ENCODE measurements at places on chromosomes 16 and 17.

- DNase-seq = no peak
Observed at GRCh38 chr17:4475001-4475400, 23.7 kb upstream of the SPNS2 start.

DNA sequence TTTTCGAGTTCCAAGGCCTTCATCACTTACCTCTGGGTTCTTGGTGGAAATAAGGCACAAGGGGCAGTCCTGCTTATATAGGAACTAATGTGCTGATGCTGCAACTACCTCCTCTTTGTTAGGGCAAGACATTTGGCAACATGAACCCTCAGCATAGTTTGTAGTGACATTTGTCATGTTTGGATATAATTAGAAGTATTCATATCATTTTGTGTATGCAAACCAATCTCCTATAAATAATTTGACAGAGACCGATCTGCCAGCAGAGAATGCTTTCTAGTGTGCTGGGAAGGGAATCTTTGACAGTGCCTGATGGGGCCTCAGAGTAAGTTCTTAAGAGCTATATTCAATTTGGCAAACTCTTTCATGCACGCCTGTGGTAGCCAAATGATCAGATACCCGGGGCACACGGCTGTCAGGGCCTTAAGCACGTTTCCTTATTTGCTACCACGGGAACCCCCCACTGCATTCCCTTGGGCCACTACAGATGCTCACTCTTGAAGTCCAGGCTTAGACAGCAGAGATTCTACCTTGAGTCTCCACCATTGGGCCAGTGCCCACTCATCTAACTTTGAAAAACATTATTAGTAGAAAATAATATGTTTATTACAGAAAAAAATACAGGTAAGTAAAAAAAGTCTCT, at the start of gene MYH8:
TSS of gene MYH8 (minus strand) at position 51 of the 643 bp plus-strand sequence. CDS start 1,723 bp downstream, outside the sequence.
- no peak for DNase-seq

DNA sequence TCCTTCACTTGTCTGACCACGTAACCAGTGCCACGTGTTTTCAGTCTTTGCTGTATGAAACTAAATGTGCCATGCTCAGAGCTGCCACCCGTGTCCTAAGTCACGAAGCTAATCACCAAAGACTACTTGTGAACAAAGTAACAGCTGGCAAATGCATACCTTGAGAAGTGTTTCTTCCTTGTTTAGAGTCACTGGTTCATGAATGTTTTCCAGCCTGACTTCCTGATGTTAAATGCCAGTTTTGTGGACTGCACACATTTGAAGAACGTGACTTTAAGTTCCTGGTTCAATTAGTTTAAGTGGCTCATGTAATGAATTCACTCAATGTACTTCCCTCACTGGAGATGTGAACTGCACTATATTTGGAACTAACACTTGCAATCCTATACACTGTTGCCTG, 19.9 kb upstream of the KPNB1 start:
- DNase-seq = no peak

GRCh38 chr16:11379420-11379819, 34.2 kb downstream of the RMI2 start:
- no peak for DNase-seq

DNA sequence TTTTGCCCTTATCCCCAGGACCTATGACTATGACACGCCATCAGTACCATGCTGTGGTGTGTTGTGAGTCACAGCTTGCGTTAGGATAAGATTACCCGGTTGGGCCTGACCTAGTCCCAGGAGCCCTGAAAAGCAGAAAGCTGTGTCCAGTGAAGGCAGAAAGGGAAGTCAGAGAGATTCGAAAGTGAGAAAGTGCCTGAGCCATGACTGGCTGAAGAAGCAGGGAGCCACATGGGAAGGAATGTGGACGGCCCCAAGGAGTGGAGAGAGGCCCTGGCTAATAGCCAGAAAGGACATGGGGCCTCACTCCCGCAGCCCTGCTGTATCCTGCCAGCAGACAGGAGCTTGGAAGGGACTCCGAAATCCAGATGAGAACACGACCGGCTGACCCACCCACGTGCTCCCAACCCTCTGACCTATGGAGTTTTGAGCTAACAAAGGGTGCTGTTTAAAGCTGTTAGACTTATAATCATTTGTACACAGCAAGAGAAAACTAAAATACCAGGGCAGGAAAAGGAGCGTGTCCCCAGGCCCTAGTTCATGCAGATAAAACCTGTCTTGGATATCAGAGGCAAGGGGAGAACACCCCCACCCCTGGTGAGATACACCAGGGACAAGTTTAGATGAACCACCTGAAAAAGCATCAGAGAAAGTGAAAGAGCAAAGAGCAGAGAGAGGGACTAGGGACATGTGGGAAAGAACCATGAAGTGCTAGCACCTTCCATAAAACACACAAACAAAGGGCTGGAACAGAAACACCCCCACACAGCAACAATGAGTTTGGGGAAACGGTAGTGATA, 115.3 kb downstream of the SLC39A11 start:
- peak; percentile 95 for DNase-seq

DNA sequence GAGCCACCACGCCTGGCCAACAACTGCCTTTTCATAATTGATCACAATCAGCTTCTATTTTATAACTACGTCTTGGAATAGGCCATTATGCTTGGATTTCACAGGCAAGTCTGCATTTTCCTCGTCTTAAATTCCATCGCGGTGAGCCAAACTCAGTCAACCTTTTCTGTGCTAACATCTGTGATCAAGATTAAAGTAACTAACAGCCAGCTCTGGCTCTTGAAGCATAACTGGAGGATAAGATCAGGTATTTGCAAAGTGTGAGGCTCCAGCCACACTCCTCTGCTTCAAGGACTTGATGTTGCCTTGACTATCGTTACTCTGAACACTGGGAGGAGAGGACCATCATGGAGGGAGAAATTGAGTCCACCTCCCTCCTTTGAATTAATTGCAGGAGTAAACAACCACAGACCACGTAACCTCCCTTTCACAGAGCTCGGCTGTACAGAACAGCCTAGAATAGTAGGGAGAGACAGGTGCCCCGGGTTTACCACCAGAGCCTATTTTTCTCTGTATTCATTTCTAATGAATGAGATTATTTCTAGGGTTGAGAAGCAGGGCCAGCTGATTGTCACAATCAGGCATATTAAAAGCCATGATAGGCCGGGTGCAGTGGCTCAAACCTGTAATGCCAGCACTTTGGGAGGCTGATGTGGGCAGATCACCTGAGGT, 143.0 kb downstream of the XYLT1 start:
- no peak for DNase-seq

- DNase-seq = peak; percentile 32
Observed at GRCh38 chr17:4566785-4567184, 6.4 kb upstream of the GGT6 start.

GRCh38 chr17:19331543-19332245, 30.8 kb downstream of the B9D1 start:
- DNase-seq = no peak

DNA sequence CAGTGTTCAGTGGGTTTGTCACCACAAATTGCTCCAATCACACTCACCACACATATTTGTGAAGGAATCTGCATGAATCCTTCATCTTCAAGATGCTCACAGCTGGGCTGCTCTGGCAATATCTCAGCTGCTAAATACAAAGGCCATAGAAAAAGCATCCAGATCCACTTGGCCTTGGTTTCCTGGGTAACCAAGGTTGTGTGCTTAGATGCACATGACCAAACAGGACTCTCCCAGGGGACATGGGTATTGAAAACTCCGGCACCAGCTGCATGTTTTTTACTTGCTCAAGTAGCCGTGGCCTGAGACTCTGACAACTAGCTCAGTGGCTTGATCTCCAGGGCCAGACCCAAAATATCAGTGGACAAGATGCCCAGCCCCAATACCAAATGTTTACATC, 131.3 kb downstream of the CBLN1 start:
- no peak for DNase-seq

GRCh38 chr16:77967054-77967904, 55.1 kb upstream of the CLEC3A start:
- no peak for DNase-seq

DNA sequence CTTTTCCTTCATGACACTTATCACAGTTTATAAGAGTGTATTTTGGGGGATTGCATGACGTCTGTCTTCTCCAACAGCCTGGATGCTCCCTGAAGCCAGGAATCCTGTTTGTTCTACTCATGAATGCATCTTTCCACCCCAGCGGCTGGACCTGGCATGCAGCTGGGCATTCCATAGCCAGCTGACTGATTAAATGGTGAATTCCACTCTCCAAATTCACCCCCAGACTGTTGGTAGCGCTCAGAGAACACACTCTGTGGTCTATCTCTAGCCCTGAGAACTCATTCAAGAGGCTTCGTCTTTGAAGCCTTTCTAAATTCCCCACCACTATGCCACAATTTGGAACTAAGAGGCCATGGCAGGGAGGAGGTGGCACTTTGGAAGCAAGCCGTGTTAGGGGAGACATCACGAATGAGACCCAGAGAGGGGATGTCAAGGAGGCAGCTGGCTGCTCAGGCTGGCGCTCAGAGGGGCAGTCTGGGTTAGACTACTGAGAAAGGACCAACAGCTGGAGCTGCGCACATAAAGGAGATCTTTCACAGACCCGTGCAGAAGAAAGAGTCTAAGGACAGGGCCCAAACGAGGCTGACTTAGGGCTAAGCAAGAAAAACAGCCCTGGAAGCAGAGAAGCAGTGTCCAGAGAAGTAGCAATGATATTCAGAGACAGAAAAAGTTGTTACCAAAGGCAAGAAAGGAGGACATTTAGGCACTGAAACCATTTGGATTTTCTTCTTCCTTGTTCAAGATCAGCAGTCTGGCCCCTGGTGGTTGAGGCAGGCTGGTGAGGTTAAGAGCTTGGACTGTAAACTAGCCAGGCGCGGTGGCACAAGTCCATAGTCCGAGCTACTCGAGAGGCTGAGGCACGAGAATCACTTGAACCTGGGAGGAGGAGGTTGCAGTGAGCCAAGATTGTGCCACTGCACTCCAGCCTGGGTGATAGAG, 42.4 kb upstream of the ZNF629 start:
- DNase-seq = no peak

DNA sequence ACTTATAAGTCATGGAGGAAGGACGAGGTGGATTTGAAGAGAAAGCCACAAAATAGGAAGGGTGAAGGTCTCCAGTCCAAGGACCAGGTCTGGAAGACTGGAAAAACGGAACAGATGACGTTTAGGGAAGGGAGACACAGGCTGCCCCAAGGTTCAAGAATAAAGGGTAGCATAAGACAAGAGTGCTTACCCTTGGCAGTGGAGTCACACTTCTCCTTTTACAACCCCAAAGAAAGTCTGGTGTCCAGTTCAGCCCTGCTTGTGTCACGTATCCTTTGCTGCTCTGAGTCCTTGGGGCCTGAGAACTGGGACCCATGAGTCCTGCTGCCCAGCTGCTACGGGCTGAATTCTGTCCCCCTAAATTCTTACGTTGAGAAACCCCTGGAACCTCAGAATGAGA, 13.0 kb upstream of the GGA2 start:
- DNase-seq = no peak

GRCh38 chr17:35372846-35373533, 431 bp downstream of the SLFN11 start:
- no peak for DNase-seq

DNA sequence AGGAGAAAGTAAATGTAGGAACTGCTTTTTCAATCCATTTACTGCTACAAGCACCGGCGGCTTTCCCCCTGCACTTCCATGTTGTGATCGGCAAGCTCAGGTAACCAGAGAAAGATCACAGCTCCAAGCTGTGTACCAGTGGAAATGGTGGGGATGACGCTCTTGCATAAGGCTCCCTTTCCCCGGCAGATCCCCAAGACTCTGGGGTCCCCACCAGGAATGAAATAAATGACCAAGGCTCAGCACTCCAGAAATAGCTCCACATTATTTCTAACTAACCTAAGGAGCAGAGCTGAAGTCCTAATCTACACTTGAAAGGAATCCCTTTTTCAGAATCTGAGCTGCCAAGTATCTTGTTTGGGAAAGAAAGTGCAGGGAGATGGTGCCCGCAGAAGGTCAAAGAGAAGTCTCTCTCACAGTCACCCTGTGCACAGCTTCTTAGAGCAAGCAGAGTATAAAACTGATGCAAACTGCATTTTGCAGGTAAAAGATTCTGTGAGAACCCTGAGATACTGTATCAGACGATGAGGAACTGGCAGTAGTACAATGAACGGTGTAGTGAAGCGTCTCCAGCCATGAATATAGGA, 11.1 kb downstream of the GRB2 start:
- DNase-seq = no peak

- no peak for DNase-seq
Observed at GRCh38 chr16:2475413-2476344, 752 bp downstream of the TBC1D24 start.

DNA sequence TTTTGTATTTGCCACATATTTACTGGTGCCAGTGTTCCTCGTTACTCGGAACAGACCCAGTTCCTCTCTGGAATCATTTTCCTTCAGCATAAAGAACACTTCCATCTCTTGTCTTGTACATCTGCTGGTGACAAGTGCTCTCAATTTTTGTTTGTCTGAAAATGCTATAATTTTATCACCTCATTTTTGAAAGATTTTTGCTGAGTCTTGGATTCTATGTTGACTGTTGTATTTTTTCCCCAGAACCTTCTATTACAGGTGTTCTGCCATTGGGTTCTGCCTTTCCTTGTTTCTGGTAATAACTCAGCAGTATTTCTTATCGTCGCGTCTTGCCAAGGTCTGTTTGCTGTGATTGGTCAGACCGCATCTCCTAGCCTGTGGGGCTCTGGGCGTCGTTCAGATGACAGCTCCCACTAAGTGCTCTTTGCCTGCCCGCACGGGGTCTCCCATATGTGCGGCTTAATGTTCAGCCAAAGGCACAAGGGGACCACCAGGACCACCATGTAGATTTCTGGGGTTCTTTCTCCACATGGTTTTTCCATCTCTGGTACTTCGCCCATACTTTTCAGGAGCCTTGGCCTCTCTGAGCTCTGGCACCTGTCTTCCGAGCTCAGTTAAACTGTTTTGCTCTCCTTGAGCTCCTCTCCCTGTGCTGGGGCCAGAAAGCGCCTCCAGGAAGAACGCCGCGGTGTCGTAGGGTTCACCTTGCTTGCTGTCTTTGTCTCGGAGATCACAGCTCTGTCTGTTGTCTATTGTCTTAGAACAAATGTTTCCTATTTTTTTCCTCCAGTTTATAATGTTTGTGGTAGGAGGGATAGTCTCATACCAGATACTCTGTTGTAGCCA, 80.0 kb downstream of the METRNL start:
- DNase-seq = no peak

All from brain microvascular endothelial cell (primary cell).